SIG-M5 (cell line): ENCODE measurements at places on chromosomes 11 and 22.

- no peak for DNase-seq
Observed at GRCh38 chr11:11733246-11733747, 108.5 kb upstream of the USP47 start.

- no peak for DNase-seq
Observed at GRCh38 chr11:119091178-119091577, 6.5 kb downstream of the HMBS start.

DNA sequence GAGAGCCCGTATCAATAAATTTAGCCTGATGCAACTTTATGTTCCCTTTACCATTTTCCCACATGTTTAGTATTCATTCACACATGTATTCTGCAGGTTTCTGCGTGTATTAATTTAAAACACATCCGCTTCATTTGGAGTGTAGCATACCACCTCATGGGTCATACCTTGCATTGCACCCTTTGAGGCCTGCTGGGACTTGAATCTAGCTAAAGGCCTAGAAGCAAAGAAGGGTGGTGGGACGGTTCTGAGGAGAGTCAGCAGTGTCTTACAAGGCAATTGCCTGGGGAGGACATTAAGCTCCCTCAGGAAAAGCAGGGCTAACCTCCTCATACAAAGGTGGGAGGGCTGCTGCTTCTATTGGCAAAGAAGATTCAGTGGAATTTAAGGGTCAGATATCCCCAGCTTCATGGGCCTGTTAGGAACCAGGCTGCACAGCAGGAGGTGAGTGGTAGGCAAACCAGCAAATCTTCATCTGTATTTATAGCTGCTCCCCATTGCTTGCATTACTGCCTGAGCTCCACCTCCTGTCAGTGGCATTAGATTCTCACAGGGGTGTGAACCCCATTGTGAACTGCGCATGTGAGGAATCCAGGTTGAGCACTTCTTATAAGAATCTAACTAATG, 15.9 kb upstream of the SNX19 start:
- DNase-seq: no peak

DNA sequence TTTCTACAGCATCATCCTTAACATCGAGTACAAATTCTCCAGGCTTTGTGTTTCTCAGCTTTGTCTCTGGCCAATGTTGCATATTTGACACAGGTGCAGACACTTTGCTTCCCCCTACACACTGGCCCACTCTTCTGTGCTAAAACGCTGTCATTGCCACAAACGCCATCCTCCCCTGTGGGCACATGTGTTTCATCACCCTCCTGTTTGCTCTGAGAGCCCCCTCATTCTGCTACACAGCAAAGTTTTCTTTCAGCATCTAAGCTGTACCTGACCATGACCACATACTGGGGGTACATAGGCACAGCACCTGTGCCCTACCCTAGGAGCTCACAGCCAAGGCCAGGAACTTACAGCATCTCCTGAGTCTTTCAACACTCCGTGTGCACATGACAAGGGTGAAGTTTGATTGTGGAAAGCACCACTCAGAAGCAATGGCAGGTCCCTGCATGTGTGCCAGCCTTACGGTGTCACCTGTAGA, 7.9 kb upstream of the IGLL5 start:
- DNase-seq: no peak

- no peak for DNase-seq
Observed at GRCh38 chr11:132427611-132428010, 1057.2 kb downstream of the NTM start.

- no peak for DNase-seq
Observed at GRCh38 chr22:22877523-22878210, 9.9 kb upstream of the IGLL5 start.

- DNase-seq: no peak
Observed at GRCh38 chr11:79507706-79508105, 66.9 kb upstream of the TENM4 start.

DNA sequence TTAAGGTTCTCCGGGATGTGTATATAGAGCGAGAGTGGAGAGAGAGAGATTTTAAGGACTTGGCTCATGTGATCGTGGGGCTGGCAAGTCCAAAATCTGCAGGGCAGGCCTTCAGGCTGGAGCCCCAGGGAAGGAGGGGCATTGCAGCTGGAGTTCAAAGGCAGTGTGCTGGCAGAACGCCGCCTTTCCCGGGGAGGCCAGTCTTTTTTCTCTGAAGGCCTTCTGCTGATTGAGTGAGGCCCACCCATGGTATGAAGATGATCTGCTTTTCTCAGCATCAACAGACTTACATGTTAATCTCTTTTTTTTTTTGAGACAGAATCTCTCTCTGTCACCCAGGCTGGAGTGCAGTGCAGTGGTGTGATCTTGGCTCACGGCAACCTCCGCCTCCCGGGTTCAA, 25.4 kb downstream of the FBLN1 start:
- DNase-seq: no peak

DNA sequence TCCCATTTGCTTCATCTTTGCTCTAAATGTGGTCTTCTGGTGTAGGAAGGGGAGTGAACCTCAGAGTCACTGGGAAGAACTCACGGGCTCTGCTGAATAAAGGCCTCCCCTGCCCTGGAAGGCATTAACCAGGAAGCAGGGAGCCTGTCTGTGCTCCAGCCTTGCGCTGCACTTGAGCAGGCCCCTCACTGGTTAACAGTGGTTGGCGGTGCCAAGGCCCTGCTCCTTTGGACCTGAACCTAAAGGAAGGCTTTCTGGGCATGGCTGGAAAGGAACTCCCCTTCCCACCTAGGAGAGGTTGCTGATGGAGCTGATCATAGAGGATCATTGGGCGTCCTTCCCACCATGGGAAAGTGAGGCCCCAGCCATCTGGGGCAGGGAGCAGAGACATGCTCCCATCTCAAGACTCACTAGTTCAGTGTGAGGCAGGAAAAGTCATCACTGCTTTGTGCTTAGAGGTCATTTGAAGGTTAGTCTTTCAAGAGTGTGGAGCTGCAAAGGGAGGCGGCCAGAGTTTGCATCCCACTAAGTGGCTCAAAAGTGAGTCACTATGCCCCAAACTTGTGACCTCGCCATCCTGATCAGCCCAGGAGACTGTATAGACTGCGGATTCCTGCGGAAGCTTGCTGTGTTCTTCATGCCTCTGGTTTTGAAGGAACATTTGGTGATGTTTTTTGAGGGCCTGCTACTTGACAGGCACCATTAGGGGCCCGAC, 50.4 kb downstream of the DBX1 start:
- no peak for DNase-seq
